Activated T-cell treated with anti-CD3 and anti-CD28 coated beads, Interleukin-2, amount 50 U/mL, for 1 hour (primary cell): ENCODE measurements at places on chromosomes 2 and 18.

- DNase-seq = no peak
Observed at GRCh38 chr18:52337276-52337675, 2.7 kb upstream of the DCC start.

GRCh38 chr2:181354626-181355025, 102.6 kb upstream of the ITGA4 start:
- DNase-seq = no peak

DNA sequence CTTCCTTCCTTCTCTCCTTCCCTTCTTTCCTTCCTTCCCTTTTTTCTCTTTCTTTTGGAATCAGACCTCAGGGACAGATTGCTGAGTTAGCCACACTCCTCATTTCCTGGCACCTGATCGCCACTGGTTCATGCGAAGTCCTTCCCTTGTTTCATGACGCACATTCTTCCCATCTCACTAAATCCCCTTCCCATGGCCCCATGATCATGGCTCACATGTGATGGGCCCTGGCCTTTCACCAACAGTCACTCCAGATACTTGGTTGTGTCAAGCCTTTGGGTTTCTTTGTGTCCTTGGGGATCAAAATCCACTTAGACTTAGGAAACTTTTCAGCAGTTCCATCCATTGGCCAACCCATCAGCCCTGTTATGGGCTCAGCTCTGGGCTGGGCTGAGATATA, 23.8 kb upstream of the ASPRV1 start:
- no peak for DNase-seq

DNA sequence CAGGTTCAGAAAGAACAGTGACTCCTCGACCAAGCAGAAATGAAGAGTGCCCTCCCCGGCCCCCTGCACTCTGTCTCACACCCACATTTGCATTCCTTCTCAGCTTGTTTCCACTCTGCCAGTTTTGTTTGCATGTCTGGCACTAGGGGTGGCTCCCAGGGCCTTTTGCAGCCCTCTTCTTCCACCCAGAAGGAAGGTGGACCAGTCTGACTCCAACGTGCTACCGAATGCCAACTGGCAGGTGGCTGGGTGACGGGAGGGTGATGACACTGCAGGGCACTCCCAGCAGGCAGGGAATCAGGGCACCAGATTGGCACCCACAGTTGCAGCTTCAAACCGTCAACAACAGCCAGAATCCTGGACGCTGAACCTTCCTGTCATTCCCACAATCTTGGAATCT, 371.1 kb downstream of the TXNL1 start:
- DNase-seq = no peak

- no peak for DNase-seq
Observed at GRCh38 chr2:134911400-134911785, 7.2 kb upstream of the CCNT2 start.
